Thoracic aorta (tissue), 2 donors: ENCODE measurements at places on chromosomes 13 and 19.
A peak's percentile ranks its signal among the peaks of the same experiment; 100 is the strongest.

DNA sequence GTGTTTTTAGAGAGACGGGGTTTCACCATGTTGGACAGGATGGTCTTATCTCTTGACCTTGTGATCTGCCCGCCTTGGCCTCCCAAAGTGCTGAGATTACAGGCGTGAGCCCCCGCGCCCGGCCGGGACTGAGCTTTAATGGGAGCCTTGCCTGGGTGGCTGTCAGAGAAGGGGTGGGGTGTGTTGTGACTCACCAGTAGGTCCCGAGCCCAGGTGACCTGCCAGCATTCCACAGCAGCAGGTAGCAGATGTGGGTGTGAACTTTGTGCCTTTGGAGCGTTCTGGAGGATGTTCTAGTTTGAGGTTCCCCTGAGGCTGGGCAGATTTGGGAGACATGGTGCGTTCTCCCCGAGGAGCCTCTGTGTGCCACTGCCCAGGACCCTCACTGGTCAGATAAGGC is 7.1 kb upstream of the EPN1 start:
- DNase-seq, result no peak

DNA sequence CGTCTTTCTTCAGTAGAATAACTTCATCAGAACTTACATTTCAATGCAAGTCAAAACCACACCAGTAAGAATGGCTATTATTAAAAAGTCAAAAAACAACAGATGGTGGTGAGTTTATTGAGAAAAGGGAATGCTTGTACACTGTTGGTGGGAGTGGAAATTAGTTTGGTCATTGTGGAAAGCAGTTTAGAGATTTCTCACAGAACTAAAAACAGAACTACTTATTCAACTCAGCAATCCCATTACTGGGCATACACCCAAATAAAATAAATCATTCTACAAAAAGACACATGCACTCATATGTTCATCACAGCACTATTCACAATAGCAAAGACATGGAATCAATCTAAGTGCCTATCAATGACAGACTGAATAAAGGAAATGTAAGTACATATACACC is 231.2 kb downstream of the NHLRC3 start:
- DNase-seq, result no peak

DNA sequence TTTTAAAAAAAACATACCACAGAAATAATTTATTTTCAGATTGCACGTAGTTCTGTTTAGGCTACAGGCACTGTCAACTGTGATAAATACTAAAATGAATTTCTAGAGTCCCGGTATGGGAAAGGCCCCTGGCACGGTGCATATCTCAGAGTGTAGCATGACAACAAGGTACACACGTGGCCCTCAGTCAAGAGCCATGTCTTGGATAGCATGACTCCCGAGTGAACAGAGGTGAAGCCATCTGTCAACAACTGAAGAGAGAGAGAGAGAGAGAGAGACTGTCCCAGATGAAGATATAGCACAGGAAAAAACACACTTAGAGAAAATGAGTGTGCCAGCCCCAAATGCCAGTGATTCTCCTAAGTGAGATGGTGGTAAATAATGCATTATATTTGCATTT is 297.5 kb downstream of the MYO16 start:
- no peak for DNase-seq

- DNase-seq, result peak; percentile 47
These were observed 547 bp upstream of the INTS6 start for GRCh38 chr13:51453207-51453958.

GRCh38 chr19:14006085-14006765 is at the start of gene RFX1:
TSS of gene RFX1 (minus strand) at chr19:14006320. CDS start at chr19:13993843, 12,477 bp downstream.
- DNase-seq, result peak; percentile 99

GRCh38 chr13:91405240-91405639 is 6.8 kb downstream of the GPC5 start:
- no peak for DNase-seq

DNA sequence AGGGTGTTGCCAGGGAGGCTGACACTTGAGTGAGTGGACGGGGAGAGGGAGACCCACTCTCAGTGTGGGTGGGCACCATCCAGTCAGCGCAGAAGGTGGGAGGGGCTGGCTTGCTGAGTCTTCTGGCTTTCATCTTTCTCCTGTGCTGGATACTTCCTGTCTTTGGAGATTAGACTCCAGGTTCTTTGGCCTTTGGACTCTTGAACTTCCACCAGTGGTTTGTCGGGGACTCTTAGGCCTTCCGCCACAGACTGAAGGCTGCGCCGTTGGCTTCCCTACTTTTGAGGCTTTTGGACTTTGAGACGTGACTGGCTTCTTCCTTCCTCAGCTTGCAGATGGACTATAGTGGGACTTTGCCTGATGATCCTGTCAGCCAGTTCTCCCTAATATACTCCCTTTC is 4.3 kb upstream of the LENG8 start:
- DNase-seq, result no peak

DNA sequence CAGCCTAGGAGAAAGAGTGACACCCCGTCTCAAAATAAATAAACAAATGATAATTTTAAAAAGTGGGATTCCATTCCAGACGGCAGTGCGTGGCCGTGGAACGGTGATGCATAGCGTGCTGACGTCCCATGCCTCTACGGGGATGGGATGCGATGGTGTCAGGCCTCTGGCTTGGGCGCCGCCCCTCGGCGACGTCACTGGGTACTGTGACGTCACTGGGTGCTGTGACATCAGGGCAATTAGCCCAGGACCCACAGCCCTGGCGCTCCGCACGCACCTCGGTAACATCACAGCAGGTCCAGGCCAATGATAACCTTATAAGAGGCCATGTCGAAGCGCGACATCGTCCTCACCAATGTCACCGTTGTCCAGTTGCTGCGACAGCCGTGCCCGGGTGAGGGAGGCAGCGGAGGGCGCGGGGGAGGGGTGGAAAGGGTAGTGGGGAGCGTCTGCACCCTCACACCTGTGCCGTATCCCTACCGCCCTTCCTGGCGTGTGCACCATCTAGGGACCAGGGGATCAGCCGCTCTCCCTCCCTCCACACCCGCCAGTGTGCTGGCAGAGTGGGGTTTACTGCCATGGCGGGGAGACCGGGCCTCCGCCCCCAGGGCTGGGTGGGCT is at the start of gene GAPDHS:
Gene GAPDHS, plus strand, starts transcription at position 256 of the 621 bp plus-strand sequence. Its CDS starts 72 bp downstream, at position 328.
- DNase-seq, result no peak

DNA sequence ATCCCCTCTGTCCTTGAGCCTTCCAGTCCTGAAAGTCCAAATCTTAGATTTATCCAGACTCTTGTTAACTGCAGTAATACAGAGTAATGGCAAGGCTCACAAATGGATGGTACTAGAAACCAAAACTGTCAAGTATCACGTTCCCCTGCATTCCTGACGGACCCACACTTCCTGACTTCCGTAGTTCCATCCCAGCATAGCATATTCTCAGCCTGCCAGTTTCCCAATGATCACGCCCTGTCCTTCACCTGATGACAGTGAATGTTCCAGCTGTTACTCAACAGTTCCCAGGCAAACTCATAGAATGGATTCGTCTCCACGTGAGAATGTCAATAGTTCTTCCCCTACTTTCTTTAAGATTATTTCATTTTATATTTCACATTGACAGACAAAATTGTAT is 33.6 kb downstream of the SLC7A1 start:
- DNase-seq, result no peak

DNA sequence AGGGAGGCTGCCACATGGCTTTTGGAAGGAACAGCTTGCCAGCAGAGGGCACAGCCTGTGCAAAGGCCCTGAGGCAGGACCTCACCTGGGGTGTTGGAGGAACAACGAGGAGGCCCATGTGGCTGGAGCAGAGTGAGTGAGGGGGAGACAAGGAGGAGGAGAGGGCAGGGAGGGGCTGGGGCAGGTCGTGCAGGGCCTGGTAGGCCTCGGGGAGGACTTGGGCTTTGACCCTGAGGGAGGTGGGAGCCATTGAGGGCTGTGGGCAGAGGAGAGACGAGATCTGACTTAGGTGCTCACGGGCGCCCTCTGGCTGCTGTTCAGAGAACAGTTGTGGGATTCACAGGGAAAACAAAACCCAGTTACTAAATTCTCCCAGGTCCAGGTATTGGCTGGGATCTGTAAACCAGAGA is 25.2 kb downstream of the ZNRF4 start:
- DNase-seq, result no peak

DNA sequence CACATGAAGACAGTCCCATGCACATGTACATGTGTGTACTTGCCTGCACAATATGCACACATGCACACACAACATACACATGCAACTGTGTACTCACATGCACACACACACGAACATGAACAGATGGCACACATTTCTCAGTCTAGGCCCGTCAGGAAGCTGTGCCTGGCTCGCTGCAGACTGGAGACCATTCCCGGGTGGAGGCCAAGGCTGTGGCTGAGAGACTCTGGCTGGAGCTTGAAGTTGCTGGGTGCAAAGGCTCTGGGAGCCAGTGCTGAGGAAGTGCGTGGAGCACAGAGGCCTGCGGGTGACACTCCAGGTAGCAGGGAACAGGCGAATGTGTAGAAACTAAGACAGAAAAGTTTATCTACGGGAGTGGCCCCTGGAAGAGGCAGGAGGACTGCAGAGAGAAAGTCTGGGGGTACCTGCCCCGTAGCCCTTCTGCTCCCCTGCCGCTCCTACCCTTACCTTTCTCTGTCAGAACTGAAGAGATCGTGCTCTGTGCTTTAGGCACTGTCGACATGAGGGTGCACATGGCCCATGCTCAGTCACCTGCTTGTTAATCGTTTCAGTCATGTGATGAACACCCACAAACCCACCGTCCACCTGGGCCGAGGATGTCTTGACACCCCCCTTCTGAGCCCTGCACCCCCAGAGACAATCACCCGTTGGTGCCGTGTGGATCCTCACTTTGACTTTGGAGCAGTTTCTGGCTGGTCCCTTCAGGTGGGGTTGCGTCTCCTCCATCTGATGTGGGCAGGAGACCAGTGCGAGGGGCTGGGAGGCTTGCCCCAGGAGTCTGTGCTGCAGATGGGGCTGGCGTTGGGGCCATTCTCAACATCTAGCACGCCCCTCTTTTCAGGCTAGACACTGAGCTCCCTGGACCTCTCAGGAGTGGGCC is 69.4 kb downstream of the TEX29 start:
- no peak for DNase-seq

- DNase-seq, result no peak
These were observed 63.0 kb upstream of the ZNF536 start for GRCh38 chr19:30309176-30309575.

DNA sequence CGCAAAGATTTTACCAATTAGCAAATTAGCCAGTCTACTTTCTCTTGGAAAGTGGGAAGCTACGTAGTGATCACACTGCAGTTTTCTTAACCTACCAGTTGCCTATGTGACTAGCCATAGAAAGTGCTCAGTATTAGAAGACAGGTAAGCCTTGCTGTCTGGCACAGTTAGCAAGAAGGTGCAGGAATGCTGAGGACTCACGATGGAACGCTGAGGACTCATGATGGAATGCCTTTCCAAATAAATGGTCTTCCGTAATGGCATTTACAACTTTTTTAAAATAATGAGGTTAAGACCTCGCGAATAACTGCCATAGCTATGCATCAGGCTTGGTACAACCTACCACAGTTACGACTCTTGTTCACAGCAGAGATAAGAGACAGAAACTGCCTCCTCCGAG is 1645.6 kb upstream of the MIR17HG start:
- DNase-seq, result no peak
